ENCODE measurements at places on chromosomes 3 and 15.

DNA sequence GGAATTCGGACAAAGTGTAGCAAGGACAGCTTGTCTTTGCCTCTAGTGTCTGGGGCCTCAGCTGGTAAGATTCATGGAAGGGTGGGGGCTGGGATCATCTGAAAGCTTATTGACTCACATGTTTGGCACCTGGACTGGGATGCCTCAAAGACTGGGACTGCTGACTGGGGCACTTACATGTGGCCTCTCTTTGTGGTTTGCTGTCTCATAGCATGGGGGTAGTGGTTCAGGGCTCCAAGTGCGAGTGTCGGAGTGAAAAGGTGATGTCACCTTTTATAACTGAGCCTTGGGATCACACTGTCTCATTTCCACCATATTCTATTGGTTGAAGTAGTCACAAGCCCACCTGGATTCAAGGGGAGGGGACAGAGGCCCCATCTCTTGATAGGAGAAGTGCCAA lies 6.8 kb downstream of the MFSD1 start:
- no peak for DNase-seq

DNA sequence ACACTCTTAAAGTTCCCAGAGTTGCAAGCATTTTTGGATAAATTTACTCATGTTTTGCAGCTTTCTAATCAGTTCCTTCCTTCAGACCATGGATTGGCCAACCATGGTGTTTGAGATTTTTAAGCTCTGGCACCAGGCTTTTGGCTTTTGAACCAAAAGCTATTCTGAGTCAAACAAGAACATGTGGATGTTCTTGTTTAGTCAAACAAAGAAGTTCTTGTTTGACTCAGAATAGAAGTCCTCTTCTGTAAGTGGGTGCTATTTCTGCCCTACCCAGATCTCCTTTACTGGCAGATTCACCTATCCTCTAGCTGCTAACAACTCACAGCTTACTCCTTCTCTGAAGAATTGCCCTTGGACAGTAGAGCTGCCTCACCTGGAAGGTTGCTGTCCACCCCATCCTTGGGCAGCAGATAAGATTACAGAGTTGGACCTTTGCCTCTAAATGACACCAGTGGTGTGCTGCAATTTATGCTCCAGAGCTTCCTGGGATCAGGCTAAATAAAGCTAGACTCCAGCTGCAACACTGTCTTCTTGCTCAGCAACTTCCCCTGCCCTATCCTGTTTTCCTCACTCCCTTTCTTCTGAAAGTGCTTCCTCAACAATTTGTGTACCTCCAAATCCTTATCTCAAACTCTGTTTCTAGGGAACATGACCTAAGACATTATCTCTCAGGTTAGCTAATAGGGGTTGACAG lies 65.6 kb downstream of the COL6A6 start:
- no peak for DNase-seq

GRCh38 chr15:100211855-100212850 lies 129.6 kb downstream of the ADAMTS17 start:
- no peak for DNase-seq

GRCh38 chr15:101248274-101248673 lies 3.6 kb downstream of the CHSY1 start:
- DNase-seq, result no peak

DNA sequence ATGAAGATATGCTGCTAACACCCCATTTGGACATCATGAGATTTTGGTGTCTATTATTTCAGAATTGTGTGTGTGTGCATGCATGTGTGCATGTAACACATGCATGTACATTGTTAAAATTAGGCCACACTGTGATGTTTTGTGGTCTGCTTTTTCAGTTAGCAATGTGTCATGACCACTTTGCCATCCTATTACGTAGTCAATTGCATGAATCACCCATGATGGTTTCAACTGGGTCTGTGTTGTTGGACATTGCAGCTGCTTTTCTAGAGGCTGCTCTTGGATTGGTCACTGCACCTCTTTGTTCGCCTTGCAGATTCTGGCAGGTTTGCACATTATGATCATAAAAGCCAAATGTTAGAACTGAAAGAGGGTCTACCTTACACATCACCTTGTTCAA lies 101.0 kb upstream of the THBS1 start:
- DNase-seq, result no peak

DNA sequence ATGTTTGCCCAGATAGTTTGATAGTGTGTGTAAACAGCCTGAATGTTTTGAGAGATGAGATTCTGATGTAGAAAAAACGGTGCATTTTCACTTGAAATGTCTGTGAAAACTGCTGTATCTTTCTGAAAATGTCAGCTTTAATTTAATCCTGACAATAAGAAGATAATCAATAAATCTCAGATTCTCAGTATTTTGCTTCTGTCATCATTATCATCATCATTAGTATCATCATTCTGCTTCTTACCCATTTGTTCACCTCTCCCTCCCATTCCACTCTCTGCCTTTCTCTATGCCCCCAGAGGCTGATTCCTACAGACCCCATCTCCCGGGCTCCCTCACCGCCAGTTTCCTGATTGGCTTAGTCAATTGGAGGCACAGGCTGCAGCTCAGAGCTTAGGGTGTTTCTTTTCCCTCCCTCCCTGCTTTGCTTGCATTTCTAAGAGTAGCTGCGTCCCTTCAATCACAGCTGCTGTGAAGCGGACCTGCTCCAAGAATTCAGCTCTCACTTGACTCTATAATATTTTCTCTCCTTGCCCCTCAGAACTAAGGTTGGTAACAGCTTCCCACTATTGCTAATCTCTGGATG lies 8.2 kb upstream of the SNTN start:
- no peak for DNase-seq

- DNase-seq, result no peak
These were observed 6.4 kb upstream of the NR1D2 start for GRCh38 chr3:23938688-23939087.

GRCh38 chr3:98185180-98185579 lies 18.7 kb downstream of the OR5H15 start:
- DNase-seq, result no peak

- DNase-seq, result no peak
These were observed 38.7 kb upstream of the MAGEF1 start for GRCh38 chr3:184750349-184751083.

GRCh38 chr15:62454567-62455172 lies 289.6 kb upstream of the C2CD4B start:
- DNase-seq, result no peak
